Type B pancreatic cell (in vitro differentiated cells): ENCODE measurements at places on chromosomes 7 and 10.

GRCh38 chr7:3917436-3917835 lies 616.4 kb downstream of the SDK1 start:
- no peak for DNase-seq

DNA sequence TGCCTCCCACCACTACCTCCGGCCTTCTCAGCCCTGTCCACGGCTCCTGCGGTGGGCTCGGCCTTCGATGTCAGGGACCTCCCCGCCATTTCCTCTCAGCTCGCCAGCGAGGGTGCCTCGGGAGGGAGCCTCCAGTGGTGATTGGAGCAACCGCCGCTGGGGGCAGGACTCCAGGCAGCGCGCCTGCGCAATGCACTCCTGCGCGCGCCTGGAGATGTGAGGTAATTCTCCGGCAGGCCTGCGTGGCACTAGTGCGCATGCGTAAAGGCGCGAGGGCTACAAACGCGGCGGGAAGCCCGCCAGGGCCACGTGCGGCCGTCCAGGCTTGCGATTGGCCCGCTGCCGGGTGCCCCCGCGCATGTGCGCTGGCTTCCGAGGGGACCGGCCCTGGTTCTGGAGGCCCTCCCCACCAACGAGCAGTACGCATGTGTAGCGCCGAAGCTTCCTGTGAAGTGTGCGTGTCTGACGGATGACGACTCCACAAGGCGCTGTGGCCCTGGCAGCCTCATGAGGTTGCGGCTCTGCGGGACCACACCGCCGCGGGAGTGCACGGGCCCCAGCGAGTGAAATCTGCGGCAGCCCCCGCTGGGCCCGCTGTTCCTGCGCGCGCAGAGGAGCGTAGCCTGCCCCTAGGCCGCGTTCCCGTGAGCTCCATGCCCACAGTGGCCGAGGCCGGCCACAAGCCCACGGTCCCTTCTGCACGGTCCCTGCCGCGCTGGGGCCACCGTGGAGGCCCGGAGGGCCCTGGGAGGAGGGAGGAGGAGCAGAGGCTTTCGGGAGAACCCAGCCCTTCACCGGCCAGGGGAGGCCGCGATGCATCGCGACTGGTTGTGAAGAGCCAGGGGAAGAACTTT lies at the start of gene SYCE1:
Gene SYCE1 (minus strand): TSS at position 143 of the 854 bp plus-strand sequence. CDS start 54 bp downstream, at position 89.
- no peak for DNase-seq

- DNase-seq = no peak
Measured at GRCh38 chr7:129076886-129077285, 22.0 kb upstream of the TNPO3 start.

GRCh38 chr10:6321880-6322279 lies 119.1 kb downstream of the PFKFB3 start:
- DNase-seq = no peak

DNA sequence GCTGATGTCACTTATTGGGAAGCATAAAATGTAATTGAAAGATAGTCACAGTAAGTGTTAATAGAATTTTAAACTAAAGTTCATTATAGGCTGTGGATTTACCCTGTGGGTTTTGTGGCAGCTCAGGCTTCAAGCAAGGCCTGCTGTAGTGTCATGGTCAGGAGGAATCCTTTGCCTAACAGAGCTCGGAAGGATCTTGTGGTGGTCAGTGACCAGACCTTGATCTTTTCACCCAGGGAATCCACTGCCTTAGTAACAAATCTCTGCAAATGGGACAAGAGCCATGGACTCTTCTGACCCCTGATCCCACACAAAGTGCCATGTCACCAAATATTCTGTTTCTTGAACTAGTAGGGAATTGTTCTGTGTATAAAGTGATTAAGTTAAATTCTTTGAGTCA lies 20.6 kb upstream of the HDAC9 start:
- DNase-seq = no peak

GRCh38 chr10:22340329-22341189 lies 4.7 kb upstream of the SPAG6 start:
- peak; percentile 83 for DNase-seq

GRCh38 chr7:15105711-15106110 lies 203.2 kb upstream of the DGKB start:
- DNase-seq = no peak

- no peak for DNase-seq
Measured at GRCh38 chr7:87330942-87331341, 14.5 kb upstream of the CROT start.

GRCh38 chr10:95260397-95260881 lies 30.4 kb downstream of the PDLIM1 start:
- DNase-seq = peak; percentile 59

DNA sequence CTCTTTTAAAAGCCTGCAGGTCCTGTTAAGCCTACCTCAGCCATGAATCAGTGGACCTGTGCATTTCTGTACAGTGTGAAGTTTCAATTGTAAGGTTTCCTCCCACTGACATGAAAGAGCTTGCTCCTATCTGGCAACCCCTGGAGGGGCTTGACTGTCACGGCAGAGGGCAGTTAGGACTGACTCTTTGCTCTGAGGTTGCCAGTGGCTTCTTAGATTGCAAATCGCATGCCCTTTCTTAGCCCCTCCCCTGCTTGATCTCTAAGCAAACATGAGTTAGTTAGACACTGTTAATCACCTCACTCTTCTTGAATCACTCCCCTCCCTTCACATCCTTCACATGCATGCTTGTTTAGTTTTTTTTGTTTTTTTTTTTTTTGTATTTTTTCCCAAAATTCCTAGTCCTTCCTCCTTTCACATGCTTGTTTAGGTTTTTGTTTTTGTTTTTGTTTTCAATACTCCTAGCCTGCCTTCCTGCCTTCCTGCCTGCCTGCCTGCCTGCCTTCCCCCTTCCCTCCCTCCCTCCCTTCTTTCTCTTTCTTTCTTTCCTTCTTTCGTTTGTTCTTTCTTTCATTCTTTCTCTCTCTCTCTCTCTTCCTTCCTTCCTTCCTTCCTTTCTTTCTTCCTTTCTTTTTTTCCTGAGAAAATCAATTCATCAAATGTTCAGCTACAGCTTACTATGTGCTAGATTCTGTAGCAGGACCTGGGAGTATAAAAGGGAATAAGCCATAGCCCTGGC lies 6.0 kb upstream of the HIPK2 start:
- no peak for DNase-seq

DNA sequence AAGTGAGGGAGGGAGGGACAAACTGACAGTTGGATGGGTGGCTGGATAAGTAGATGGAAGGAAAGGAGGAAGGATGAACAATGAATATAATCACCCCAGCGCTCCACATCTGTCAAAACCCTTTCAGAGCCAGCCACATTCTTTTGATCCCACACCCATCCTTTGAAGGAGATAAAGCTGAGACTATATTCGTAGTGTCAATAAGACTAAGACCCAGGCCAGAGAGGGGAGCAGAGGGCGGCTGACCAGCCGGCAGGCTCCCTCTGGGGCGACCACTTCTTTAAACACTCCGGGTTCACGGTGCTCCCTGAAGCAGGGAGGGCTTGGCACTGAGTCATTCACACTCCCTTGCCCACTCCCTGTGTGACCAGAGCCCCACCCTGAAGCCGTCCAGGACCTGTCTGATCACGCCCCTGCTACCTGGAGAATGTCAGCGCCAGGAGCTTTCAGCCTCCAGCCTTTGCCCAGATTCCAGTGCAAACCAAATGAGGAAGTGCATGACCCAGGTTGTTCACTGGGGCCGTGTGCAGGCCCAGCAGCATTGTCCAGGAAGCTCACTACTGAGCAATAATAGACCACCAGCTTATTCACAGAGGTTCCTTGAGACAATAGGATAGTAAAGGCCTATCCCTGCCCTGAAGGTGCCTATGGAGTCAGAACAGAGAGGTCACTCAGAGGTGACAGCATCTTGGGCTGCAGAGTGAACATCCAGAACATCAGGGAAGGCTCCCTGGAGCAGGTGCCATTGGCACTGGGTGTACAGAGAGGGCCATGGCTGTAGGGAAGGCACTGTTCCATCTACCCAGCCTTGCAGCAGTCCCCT lies 34.4 kb downstream of the UNC5B start:
- DNase-seq = no peak

GRCh38 chr7:45239486-45239885 lies 81.9 kb downstream of the RAMP3 start:
- no peak for DNase-seq
